ENCODE measurements at places on chromosomes 7 and 10.

DNA sequence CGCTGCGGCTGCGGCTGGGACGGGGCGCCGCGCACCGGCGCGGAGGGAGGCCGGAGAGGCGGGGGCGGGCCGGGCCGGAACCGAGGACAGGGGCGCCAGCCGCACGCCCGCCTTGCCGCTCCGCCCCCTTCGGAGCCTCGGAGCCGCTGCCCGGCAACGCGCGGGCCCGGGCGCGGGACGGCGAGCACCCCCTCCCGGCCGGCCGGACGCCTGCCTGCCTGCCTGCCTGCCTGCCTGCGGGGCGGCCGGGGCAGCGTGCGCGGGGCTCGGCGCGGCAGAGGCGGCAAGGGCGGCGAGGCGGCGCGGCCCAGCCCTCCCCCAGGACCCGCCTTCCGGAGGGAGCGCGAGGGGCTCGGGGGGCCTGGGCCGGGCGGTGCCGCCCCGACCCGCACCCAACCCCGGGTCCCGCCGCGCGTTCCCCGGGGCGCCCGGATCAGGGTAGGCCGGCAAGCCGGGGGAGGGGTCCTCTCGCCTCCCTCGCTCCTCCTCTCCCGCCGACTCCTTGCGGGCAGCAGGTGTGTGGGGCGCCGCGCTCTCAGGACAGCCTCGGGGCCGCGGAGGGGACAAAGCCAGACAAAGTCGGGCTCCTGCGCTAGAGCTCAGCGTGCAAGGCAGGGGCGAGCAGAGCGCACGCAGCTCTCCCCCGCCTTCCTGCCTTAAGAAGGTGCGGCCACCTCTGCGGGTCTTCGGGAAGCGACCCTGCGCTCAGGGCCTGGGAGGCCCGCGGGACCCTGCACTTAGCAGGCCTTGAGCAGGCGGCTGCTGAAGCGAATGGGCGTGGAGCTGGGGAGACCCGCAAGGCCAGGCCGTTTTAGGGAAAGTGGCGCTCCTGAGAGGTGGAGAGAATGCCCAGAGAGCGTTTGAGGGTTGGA lies at the start of gene KIAA1549:
KIAA1549 (minus strand) TSS at position 58 of the 872 bp plus-strand sequence. CDS start 120 bp downstream, outside the sequence.
- peak; percentile 77 for DNase-seq

- DNase-seq, result peak; percentile 15
These were observed 24.6 kb downstream of the NAMPT start for GRCh38 chr7:106260136-106260561.

DNA sequence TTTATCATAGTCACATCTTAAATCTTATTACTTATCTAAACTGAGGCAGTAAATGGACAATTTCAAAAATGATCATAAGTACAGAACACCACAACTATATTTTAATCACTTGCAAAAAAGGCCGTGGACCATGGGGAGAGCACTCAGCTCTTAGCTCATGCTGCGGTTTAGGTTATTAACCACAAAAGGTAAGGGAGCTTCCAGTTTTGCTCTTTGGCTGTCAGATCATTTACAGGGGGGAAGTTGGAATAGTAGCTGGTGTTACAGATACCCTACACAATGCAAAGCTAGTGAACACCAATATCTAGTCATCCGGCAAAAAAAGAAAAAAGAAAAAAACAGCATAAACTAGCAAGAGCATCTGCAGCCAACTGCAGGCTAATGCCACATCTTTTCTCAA lies 147.0 kb downstream of the BBS9 start:
- no peak for DNase-seq

GRCh38 chr10:18094332-18094731 lies 45.9 kb upstream of the CACNB2 start:
- no peak for DNase-seq

GRCh38 chr7:116135306-116135705 lies 75.0 kb upstream of the TES start:
- DNase-seq, result no peak

- peak; percentile 70 for DNase-seq
These were observed at the start of gene TMEM140 for GRCh38 chr7:135147899-135148721. TMEM140 (plus strand) TSS chr7:135148072; CDS start chr7:135164442, 16,370 bp downstream.
